ENCODE measurements at places on chromosomes 3 and 15. TPM values are rescaled to one million over a fixed set of nuclear protein-coding genes. Genes with fewer than 3 reads are reported as not detected.

The TTLL13 gene
- polyA plus RNA-seq = 0.32 TPM

The B3GNT5 gene
- polyA plus RNA-seq = 10.5 TPM

The KLHL40 gene
- 0.16 TPM for polyA plus RNA-seq

The RARB gene
- polyA plus RNA-seq = 0.89 TPM

The CELSR3 gene
- polyA plus RNA-seq = 1.4 TPM

The CP gene
- 4.2 TPM for polyA plus RNA-seq

The AMT gene
- 40.0 TPM for polyA plus RNA-seq

The SPSB4 gene
- polyA plus RNA-seq = 0.30 TPM

The BRPF1 gene
- 11.9 TPM for polyA plus RNA-seq

The CPLX3 gene
- 1.1 TPM for polyA plus RNA-seq

The APPL1 gene
- 17.7 TPM for polyA plus RNA-seq

The CAV3 gene
- polyA plus RNA-seq = 1.2 TPM

The QARS1 gene
- 256 TPM for polyA plus RNA-seq

The FHIT gene
- 9.2 TPM for polyA plus RNA-seq

The SLC28A2 gene
- 0.02 TPM for polyA plus RNA-seq

The ROPN1B gene
- polyA plus RNA-seq = 0.21 TPM

The SLC51A gene
- 2.1 TPM for polyA plus RNA-seq

The GOLGA8G gene
- 0.07 TPM for polyA plus RNA-seq

The NUP210 gene
- 22.9 TPM for polyA plus RNA-seq

The HYKK gene
- polyA plus RNA-seq = 5.3 TPM

The CAPN7 gene
- polyA plus RNA-seq = 31.4 TPM

The P2RY13 gene
- polyA plus RNA-seq = 2.2 TPM

The MINDY4B gene
- polyA plus RNA-seq = not detected

The ZNF662 gene
- 5.5 TPM for polyA plus RNA-seq

The TM6SF1 gene
- polyA plus RNA-seq = 11.7 TPM

The AHSG gene
- polyA plus RNA-seq = 0.23 TPM

The USP4 gene
- polyA plus RNA-seq = 57.8 TPM

The LDHAL6B gene
- not detected for polyA plus RNA-seq

The SI gene
- polyA plus RNA-seq = 0.02 TPM

The GOLGA8T gene
- polyA plus RNA-seq = 0.07 TPM

The RAD51 gene
- 1.2 TPM for polyA plus RNA-seq

The SH2D7 gene
- polyA plus RNA-seq = 0.05 TPM

The MYNN gene
- polyA plus RNA-seq = 15.4 TPM

The C3orf38 gene
- 16.7 TPM for polyA plus RNA-seq

The RFX7 gene
- polyA plus RNA-seq = 5.9 TPM

The NOX5 gene
- polyA plus RNA-seq = 0.66 TPM

The ZMYND10 gene
- polyA plus RNA-seq = 5.5 TPM

The STARD5 gene
- polyA plus RNA-seq = 12.0 TPM

The FGF7 gene
- polyA plus RNA-seq = 5.0 TPM

The PIERCE2 gene
- 6.0 TPM for polyA plus RNA-seq

The HOMER2 gene
- 5.7 TPM for polyA plus RNA-seq

The KCNMB2 gene
- 0.09 TPM for polyA plus RNA-seq

The PAK6 gene
- 1.3 TPM for polyA plus RNA-seq

The C3orf62 gene
- polyA plus RNA-seq = 15.6 TPM

The CATSPER2 gene
- 4.9 TPM for polyA plus RNA-seq

The PPIP5K1 gene
- polyA plus RNA-seq = 5.7 TPM

The DAZL gene
- 0.16 TPM for polyA plus RNA-seq

The FSTL1 gene
- polyA plus RNA-seq = 27.1 TPM
